ENCODE measurements at places on chromosomes 12 and 14. TPM values are rescaled to one million over a fixed set of nuclear protein-coding genes. Genes with fewer than 3 reads are reported as not detected.

GRCh38 chr12:52235001-52235764, 2.1 kb downstream of the KRT7 start:
- no peak for DNase-seq
- H3K27me3 ChIP-seq: peaks cover 23% of the 10 kb centered on the region
- H3K27ac ChIP-seq: no peak overlapping the region

Gene KRT76
- total RNA-seq: not detected

DNA sequence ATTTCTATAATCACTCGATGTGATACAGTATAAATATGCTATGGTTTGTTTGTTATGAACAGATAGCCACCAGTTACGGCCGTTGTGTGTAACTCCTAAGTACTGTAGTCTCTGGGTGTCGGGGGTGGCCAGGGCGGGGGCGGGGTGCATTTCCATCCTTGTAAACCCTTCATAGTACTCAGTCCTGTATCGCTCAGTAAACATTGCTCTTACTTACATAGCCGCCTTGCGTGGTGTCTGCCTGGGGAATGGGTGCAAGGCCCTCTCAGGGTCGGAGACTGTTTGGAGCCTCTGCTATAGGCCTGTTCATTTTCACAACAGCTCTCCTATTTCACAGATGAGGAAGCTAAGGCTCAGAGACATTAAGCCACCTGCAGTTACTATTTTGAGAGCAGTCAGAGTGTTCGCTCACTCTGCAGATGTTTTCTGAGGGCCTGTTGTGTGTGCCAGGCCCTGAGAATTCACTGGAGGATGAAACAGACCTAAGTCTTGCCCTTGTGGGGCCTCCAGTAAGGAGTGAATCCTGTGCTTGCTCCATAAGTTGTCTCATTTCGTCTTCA, 42.5 kb downstream of the JDP2 start:
- H3K4me1 ChIP-seq: no peaks in the 10 kb centered on the region
- H3K36me3 ChIP-seq: peaks cover 9% of the 10 kb centered on the region
- no peak for DNase-seq
- no peak overlapping the region for H3K4me3 ChIP-seq
- H3K27me3 ChIP-seq: no peaks in the 10 kb centered on the region

GRCh38 chr12:19428246-19428645, 11.0 kb upstream of the AEBP2 start:
- H3K4me1 ChIP-seq: no peaks in the 10 kb centered on the region
- no peak overlapping the region for H3K4me3 ChIP-seq
- H3K36me3 ChIP-seq: no peaks in the 10 kb centered on the region
- no peaks in the 10 kb centered on the region for H3K27me3 ChIP-seq
- no peak for DNase-seq

GRCh38 chr12:117333331-117333881, 28.0 kb downstream of the NOS1 start:
- H3K27me3 ChIP-seq: no peaks in the 10 kb centered on the region
- no peaks in the 10 kb centered on the region for H3K4me1 ChIP-seq
- no peak for DNase-seq

- H3K36me3 ChIP-seq: no peaks in the 10 kb centered on the region
- peaks cover 2% of the 10 kb centered on the region for H3K4me1 ChIP-seq
- H3K27me3 ChIP-seq: no peaks in the 10 kb centered on the region
- no peak overlapping the region for H3K4me3 ChIP-seq
Measured at GRCh38 chr12:19201661-19202060, 72.1 kb downstream of the PLEKHA5 start.

GRCh38 chr14:101184104-101184455, 280.6 kb upstream of the RTL1 start:
- no peak overlapping the region for H3K27ac ChIP-seq
- H3K4me1 ChIP-seq: peaks cover 3% of the 10 kb centered on the region
- no peak for DNase-seq
- H3K27me3 ChIP-seq: no peaks in the 10 kb centered on the region

DNA sequence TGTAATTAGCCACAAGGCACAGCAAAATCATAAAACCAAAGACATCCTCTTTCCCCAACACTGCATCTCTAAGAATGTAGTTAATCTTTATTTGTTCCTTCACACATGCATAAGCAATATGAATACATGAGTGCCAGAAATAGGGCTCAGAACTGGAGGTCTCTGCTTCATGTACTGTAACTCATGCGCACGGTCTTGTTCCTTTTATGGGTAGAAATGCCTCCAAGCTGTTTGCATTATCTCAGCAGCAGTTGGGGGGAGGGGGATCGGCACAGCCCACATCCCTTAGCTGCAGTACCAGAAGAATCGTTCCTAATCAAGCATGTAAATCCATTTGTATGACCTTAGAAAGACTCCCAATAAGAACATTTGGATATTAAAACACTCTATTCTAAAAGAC, 20.0 kb downstream of the RHOJ start:
- DNase-seq: no peak
- H3K27me3 ChIP-seq: no peaks in the 10 kb centered on the region
- no peaks in the 10 kb centered on the region for H3K36me3 ChIP-seq
- no peaks in the 10 kb centered on the region for H3K4me1 ChIP-seq
- no peak overlapping the region for H3K27ac ChIP-seq

DNA sequence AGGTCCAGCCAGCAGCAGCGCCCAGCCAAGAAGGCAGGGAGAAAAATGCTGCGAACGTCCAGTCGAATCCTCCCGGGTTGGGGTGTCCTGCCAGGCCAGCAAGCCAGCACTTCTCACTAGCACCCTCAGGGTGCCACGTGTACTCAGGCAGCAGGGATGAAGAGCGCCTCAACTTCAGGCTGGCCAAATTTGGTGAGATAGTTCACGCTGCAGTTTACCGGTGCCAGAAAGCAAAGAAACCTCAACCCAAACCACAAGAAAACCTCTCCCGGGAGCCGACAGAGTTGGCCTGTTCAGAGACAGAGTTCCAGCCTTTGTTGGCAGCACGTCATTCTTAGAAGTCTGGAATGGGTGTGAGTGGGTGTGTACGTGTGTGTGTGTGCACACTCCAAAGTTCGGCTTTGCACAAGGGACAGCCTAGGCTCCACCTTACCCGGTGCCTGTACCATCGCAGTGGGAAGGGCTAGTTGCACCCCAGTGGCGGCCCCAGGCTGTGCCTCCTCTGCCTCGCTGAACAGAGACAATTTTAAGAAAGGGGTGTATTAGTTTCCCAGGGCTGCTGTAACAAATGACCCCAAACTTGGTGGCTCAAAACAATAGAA, 42.1 kb downstream of the ELK3 start:
- H3K27ac ChIP-seq: no peak overlapping the region
- no peak for DNase-seq
- H3K4me1 ChIP-seq: no peaks in the 10 kb centered on the region
- H3K27me3 ChIP-seq: no peaks in the 10 kb centered on the region

Gene SLC16A7
- 4.3 TPM for total RNA-seq

Gene SRRM4
- total RNA-seq: 1.1 TPM

Gene KRT73
- total RNA-seq: not detected

DNA sequence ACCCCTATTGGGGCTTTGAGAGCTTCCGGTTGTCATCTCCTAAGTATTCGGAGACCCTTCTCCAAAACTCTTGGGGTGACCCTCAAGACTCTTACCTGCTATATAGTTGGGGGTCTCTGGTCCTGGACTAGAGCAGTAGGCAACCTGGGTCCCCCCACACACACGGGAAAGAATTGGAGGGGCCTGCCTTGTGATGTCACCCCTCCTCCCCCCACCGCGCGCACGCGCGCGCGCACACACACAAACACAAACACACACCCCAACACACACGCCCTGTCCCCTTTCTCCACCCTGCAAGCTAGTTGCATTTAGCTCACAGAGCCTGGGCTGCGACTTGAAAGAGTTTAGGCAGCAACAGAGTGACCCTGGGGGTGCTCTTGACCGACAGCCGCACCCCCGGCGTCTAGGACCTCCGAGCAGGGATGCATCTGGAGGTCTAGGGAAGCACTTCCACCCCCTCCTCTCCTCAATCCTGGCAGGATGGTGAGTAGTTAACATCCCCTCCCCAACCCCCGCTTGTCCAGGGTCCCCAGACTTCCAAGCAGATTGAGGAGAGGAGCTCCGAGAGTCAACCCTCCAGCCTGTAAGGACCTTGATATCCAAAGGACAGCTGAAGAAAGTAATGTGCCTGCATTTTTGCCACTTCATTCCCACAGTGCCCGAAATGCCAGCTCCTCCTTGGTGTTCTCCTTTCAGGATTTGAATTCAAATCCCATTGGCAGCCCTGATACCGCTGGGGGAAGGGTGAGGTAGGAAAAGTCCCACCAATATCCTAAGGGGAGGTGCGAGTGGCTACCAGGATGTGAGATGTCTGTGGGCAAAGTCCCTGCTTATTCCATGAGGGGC, 1.4 kb upstream of the DNAJC14 start:
- peaks cover 16% of the 10 kb centered on the region for H3K4me1 ChIP-seq
- H3K4me3 ChIP-seq: peak overlapping the region; percentile 59
- H3K27ac ChIP-seq: peak overlapping the region; percentile 92
- no peaks in the 10 kb centered on the region for H3K36me3 ChIP-seq

GRCh38 chr12:41936333-41936732, 208.3 kb downstream of the GXYLT1 start:
- no peak overlapping the region for H3K27ac ChIP-seq
- no peaks in the 10 kb centered on the region for H3K36me3 ChIP-seq
- peaks cover 6% of the 10 kb centered on the region for H3K4me1 ChIP-seq
- H3K27me3 ChIP-seq: peaks cover 35% of the 10 kb centered on the region

GRCh38 chr12:49748800-49749199, 7.4 kb downstream of the TMBIM6 start:
- no peak for DNase-seq
- no peaks in the 10 kb centered on the region for H3K4me1 ChIP-seq
- H3K27me3 ChIP-seq: no peaks in the 10 kb centered on the region
- H3K27ac ChIP-seq: no peak overlapping the region
- H3K4me3 ChIP-seq: no peak overlapping the region

DNA sequence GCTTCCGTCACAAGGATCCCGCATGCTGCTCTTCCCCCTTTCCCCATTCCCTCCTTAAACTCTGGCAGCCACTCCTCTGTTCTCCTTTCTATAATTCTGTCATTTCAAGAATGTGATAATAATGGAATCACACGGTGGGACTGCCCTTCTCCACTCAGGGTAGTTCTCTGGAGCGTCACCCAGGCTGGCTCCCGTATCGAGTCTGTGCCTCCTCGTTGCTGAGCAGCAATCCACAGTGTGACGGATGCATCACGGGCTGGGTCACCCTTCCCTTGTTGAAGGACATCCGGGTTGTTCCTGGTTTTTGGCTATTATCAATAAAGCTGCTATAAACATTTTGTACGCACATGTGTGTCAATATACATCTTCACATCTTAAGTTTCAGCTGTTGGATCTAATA, 5.7 kb upstream of the SYNE3 start:
- H3K4me1 ChIP-seq: no peaks in the 10 kb centered on the region
- DNase-seq: no peak
- H3K4me3 ChIP-seq: no peak overlapping the region
- H3K27me3 ChIP-seq: peaks cover 8% of the 10 kb centered on the region
- no peak overlapping the region for H3K27ac ChIP-seq

DNA sequence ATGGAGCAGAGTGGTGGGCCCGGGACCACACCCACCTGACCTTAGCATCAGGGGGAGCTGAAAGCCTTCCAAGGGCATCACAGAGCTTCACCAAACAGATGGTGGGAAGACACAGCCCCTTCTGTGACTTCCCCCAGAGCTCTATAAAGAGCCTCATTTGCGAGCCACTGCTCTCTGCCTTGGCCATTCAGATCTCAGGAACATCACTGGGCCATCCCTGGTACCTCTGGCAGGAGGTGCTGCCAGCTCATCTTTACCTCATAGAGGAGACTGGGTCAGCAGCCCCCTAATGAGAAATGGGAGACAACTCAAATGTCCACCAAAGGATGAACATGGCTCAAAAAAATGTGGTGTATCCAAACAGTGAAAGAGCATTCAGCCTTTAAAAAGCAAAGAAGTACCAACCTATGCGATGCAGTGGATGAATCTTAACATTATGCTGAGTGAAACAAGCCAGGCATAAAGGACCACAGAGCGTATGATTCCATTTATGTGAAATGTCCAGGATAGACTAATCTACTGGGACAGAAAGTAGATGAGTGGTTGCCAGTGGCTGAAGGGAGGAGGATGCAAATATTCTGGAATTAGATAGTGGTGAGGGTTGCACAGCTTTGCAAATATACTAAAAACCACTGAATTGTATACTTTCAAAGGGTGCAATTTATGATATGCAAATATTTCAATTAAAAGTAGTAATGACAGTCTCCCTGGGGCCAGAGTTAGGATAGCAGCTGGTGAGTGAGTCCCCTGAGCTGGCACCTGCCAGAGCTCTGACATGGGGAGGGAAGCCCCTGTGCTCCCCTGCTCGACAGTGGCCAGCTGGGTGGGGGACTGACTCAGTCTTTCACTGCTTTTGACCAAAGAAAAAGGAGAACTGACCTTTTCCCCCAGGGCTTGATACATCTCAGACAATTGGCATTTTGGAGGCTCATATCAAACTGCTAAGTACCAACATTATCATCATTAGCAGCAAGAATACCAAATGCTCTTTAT, 116.6 kb downstream of the GCH1 start:
- no peak overlapping the region for H3K27ac ChIP-seq
- H3K4me3 ChIP-seq: no peak overlapping the region
- H3K27me3 ChIP-seq: no peaks in the 10 kb centered on the region
- H3K4me1 ChIP-seq: no peaks in the 10 kb centered on the region
- DNase-seq: no peak
- H3K36me3 ChIP-seq: no peaks in the 10 kb centered on the region

DNA sequence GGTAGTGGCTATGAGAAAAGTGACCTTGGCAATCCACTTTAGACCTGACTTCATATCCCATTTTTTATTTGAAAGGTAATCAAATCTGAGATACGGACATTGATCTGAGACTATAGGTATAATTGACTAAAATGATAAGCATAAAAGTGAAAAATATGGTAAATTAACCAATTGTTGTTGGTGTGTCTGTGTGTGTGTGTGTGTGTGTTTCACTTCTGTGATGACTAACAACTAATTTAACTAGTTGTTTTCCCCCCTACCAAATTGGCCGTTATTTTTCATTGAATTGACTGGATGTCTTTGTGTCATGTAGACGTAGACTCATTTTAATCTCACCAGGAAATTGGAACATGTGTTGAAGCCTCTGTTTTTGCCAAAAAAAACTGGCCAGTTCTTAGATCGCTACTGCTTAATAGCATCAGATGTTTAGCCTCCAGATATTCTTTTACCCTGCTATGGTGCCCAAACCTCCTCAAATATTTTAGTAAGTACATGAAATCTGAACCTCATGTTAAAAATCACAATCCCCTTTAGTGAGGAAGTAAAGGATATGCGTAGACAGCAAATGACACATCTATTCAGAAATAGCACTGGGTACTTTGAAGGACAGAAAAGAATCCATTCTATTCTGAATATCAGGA, 395.0 kb downstream of the EGLN3 start:
- H3K27ac ChIP-seq: no peak overlapping the region
- H3K4me3 ChIP-seq: no peak overlapping the region
- no peaks in the 10 kb centered on the region for H3K36me3 ChIP-seq
- H3K4me1 ChIP-seq: no peaks in the 10 kb centered on the region
- no peaks in the 10 kb centered on the region for H3K27me3 ChIP-seq

Gene SMOC1
- 2.4 TPM for total RNA-seq

All from H1 (cell line).